ENCODE measurements at places on chromosomes 3 and 15.

DNA sequence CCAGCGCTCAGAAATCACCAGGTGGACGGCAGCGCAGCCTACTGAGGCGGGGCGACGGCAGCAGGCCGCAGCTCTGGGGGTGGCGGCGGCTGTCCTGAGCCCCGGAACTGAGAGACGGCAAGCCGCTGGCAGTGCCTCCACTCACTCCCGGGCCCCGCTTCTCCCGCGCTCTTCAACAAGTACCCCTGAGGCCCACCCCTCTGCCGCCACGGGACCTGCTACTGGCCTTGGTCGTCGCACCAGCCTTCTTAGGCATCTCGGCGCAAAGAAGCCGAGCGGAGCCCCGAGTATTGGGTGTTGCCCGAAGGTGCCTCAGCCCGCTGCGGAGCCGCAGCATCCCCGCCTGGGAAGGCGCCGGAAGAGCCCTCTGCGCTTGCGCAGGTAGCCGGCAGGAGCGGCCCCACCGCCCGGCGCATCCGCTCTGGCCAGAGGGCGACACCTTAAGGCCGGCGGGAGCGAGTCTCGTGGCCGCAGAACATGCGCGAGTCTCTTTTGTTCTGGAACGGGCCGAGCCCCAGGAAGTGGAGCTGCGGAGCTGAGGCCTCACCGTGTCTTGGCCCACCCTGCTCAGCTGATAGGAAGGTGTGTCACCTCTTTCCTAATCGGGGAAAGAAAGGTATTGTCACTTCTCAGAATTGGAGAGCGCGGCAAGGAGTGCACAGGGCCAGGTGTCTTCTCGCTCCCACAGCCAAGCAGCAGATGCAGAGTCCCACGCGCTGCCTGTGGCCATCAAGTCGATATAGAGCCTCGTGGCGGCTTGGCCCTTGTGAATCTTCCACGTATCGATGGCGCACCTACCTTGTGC lies at the start of gene C15orf40:
Gene C15orf40 (minus strand): TSS at position 369 of the 805 bp plus-strand sequence. CDS start 32 bp downstream, at position 337.
- DNase-seq: peak; percentile 80

DNA sequence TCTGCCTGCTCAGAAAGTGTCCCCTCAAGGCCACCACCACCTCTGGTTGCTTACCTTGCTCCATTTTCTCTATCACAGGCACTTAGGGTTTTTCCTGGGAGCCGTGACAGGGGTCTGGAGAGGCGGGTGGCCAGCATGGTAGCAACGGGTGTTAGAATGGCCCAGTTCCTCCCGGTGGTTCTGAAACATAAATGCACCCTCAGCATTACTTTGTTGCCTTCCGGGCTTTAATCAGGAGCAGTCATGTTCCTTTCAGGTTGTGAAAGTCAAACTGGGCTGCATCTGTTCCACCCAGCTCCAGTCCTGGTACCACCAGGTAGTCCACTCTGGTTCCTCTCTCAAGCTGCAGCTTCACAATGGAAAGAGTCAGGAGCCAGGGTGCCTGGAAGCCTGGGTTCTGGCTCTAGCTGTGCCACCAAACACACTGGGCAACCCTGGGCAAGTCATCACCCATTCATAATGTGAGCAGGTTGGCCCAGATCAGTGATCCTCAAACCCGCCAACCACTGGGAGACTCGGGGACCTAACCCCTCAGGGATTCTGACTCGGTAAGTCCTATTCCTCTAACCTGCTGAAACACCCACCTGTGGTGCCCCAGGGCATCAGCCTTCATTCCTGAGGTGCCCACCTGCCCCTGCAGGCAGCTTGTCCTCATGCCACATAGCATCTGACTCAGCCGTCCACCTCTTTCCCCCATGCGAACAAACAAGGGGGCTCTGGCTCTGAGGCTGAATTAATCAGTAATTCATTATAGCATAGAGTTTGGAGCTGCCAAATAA lies 9.3 kb downstream of the BDH1 start:
- DNase-seq: no peak

DNA sequence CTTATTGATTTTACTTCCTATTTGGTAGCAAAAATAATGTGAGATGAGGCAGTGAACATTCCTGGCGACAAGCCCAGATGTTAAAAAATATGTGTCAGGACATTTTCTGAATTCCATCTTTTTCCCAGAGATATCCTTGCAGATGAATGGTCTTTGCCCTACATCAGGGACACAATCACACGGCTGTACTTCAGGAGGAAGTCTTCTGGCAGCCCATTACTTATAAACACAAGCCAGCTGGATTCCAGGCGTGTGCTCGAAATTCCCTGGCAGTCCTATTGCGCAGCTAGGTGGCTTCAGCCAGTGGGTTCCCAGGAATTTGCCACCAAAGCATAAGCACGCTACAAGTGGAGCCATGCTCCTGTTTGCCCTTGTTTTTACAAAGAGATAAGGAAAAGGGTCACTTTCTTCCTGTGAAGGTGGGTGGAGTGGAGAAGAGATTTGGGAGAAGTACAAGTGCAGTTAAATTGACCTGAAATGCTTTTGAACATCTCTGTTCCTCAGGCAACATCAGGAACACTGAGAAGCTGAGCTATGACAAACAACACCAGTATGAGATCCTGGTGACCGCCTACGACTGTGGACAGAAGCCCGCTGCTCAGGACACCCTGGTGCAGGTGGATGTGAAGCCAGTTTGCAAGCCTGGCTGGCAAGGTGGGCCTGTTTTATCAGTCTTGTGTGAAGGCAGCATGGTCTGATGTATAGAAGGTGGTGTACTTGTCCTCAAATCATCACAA lies 257.1 kb upstream of the TRIM42 start:
- DNase-seq: no peak

GRCh38 chr3:115853104-115853503 lies 229.8 kb downstream of the GAP43 start:
- DNase-seq: no peak

GRCh38 chr3:108136561-108137459 lies 46.0 kb upstream of the CD47 start:
- no peak for DNase-seq

DNA sequence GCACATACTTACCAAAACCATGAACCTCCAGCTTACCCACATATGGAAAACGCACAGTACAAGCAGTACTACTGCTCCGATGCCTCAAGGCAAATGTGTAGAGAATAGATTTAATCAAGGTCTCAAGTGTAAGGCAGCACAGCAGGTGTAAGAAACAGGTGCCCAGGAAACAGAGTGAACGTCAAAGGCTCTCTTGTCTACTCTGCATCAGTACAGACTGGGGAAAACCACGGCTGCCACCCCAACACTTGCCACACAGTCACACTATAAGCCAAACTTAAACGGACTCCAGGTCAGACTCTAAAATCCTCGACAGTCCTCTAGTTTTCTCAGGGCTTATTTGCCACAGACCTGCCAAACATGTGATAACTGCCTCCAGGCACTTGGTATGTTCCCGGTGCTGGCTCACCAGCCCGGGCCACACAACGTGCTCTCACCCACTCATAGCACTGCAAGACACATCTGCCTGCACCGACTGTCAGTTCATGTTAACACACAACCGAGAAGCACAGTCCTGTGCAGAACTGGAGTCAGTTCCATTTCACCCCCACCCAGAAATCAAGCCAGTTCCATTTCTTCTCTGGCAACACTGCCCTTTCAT lies 30.6 kb downstream of the ABCC5 start:
- DNase-seq: no peak

- DNase-seq: no peak
These were observed 2.9 kb downstream of the THBS1 start for GRCh38 chr15:39583596-39584265.

DNA sequence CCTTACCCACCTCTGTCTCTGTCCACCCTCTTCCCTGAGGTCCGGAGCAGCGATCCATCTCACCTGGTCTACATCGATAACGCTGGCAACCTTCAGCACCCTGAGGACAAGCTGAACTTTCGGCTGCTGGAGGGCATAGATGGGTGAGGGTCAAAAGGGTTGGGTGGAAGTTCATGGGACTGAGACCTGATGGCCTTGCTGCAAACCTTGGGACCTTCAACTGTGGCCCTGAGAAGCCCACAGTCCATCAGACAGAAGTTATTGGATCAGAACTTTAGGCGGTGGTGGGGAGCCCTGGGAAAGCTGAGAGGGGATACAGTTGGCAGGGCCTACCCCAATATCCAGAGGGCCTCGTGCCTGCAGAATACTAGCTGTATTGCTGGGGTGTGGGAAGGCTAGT lies 50.5 kb downstream of the POMGNT2 start:
- no peak for DNase-seq

DNA sequence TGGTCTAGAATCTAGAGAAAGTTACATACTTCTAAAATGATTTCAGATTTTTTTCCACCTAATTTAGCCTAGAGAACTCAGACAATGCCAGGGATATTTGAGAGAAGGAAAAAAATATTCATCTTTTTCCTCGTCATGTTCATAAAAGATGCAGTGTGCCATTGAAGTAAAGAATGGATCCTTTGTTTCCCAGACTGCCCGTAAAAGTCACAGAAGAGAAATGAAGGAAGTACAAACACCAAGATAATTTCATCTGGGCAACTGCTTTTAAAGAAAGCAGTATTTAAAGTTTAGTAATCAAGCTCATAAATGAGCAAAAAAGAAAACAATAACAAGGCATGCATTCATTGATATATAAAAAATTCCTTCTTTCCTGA lies 47.2 kb downstream of the TTC23 start:
- DNase-seq: no peak

- DNase-seq: no peak
These were observed 4.2 kb downstream of the SMAD6 start for GRCh38 chr15:66706225-66706732.
